Thyroid gland (tissue), 4 donors: ENCODE measurements at places on chromosomes 1 and 21. TPM values are rescaled to one million over a fixed set of nuclear protein-coding genes. Genes with fewer than 3 reads are reported as not detected.

GRCh38 chr21:34707876-34708325 is 39.1 kb downstream of the CLIC6 start:
- H3K4me3 ChIP-seq, result no peak overlapping the region
- DNase-seq, result no peak
- H3K27ac ChIP-seq, result no peak overlapping the region
- H3K36me3 ChIP-seq, result no peaks in the 10 kb centered on the region
- peaks cover 16% of the 10 kb centered on the region for H3K4me1 ChIP-seq

- peaks cover 9% of the 10 kb centered on the region for H3K27me3 ChIP-seq
- DNase-seq, result no peak
- peak overlapping the region; percentile 95 for H3K27ac ChIP-seq
These were observed 383 bp upstream of the PRRX1 start for GRCh38 chr1:170663404-170664092.

ENO1 gene
- 355 TPM for total RNA-seq

CELA3A gene
- not detected for total RNA-seq

- peak; percentile 85 for DNase-seq
- no peaks in the 10 kb centered on the region for H3K36me3 ChIP-seq
- no peak overlapping the region for H3K4me3 ChIP-seq
- H3K27me3 ChIP-seq, result no peaks in the 10 kb centered on the region
- H3K4me1 ChIP-seq, result peaks cover 68% of the 10 kb centered on the region
- H3K27ac ChIP-seq, result peak overlapping the region; percentile 93
These were observed 4.3 kb downstream of the MGST3 start for GRCh38 chr1:165635329-165635728.

SMAP2 gene
- 21.9 TPM for total RNA-seq

DNA sequence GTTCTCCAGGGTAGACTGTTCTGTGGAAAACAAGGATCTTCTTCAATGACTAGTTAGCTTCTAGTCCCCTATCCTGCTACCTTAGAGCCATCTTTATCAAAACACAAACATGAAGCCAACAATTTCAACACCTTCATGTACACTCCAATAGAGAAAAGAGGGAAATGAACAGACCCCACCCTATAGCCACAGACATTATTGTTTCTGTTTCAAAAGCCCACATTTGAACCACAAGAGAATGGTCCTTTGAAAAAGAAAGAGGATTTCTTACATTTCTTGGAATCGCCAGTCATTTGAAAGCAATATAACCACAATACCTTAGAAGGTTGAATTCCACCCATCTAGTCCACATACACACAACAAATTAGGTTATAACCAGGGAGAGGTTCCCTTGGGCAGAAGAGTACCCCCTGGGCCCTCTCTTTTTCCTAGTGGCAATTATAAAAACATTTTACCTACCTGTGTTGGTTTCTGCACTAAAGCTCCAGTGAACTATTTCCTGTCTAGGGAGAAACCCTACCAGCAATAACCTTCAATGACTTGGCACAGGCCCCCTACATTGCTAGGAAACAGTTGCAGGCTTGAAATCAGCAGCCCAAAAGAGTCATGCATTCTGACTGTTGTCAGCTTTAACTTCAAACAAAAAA is 2.7 kb upstream of the LPGAT1 start:
- no peaks in the 10 kb centered on the region for H3K27me3 ChIP-seq
- DNase-seq, result peak; percentile 52
- no peak overlapping the region for H3K4me3 ChIP-seq
- H3K4me1 ChIP-seq, result peaks cover 6% of the 10 kb centered on the region
- no peak overlapping the region for H3K27ac ChIP-seq

GRCh38 chr1:16294219-16295212 is 57.5 kb upstream of the CPLANE2 start:
- no peak overlapping the region for H3K27ac ChIP-seq
- DNase-seq, result no peak
- no peak overlapping the region for H3K4me3 ChIP-seq
- H3K36me3 ChIP-seq, result no peaks in the 10 kb centered on the region

DSCAM gene
- not detected for total RNA-seq

DNA sequence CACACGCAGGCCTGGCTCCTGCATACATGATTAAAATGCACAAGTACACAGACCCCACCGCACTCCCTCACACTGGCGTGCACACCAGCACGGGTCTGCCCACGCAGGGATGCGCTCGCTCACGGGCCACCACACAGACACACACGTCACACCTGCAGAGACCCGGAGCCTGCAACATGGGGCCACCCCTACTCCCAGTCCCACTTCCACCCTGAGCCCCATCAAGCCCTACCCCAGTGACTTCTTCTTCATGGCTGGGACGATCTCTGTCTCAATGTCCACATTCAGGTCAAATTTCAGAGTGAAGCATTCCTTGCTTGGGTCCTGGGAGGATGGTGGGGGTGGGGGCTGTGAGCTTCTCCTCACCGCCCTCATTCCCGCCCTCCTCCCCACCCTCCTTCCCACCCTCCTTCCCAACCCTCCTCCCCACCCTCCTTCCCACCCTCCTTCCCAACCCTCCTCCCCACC is 8.9 kb upstream of the TNFRSF25 start:
- no peaks in the 10 kb centered on the region for H3K36me3 ChIP-seq
- H3K27ac ChIP-seq, result no peak overlapping the region
- no peak overlapping the region for H3K4me3 ChIP-seq
- no peaks in the 10 kb centered on the region for H3K27me3 ChIP-seq

GRCh38 chr1:169795687-169796086 is 980 bp upstream of the METTL18 start:
- no peaks in the 10 kb centered on the region for H3K27me3 ChIP-seq
- no peak overlapping the region for H3K4me3 ChIP-seq
- H3K4me1 ChIP-seq, result peaks cover 10% of the 10 kb centered on the region
- no peak overlapping the region for H3K27ac ChIP-seq

FABP3 gene
- not detected for total RNA-seq

- no peak for DNase-seq
- no peak overlapping the region for H3K27ac ChIP-seq
- H3K27me3 ChIP-seq, result no peaks in the 10 kb centered on the region
- H3K4me1 ChIP-seq, result no peaks in the 10 kb centered on the region
- no peaks in the 10 kb centered on the region for H3K36me3 ChIP-seq
These were observed 805.1 kb upstream of the ADAMTS5 start for GRCh38 chr21:27771938-27772483.

MIXL1 gene
- total RNA-seq, result not detected

GRCh38 chr1:103341377-103341880 is 184.1 kb upstream of the RNPC3 start:
- no peaks in the 10 kb centered on the region for H3K4me1 ChIP-seq
- no peaks in the 10 kb centered on the region for H3K36me3 ChIP-seq
- H3K4me3 ChIP-seq, result no peak overlapping the region
- no peak for DNase-seq
- no peaks in the 10 kb centered on the region for H3K27me3 ChIP-seq

DNA sequence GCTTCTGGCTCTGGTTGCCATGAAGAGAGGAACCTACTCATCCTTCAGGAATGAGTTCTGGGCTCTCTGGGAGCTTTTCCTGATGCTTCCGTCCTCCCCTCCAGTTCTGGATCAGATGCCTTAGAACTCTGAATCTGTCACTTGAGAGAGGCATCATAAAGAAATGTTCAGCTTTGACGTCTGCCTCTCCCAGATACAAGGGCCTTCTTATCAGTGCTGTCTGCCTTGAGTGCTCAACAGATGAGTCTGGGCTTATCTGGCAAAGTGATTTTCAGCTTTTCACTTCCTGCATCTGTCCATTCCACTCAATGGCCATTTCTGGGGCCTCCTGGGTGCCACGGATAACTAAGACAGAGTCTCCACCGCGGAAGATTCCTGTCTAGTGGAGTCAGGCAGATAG is 12.3 kb upstream of the OTUD3 start:
- H3K27me3 ChIP-seq, result no peaks in the 10 kb centered on the region
- H3K4me3 ChIP-seq, result no peak overlapping the region
- DNase-seq, result no peak
- no peaks in the 10 kb centered on the region for H3K4me1 ChIP-seq
- H3K36me3 ChIP-seq, result no peaks in the 10 kb centered on the region

- H3K4me1 ChIP-seq, result peaks cover 24% of the 10 kb centered on the region
- no peak for DNase-seq
- no peaks in the 10 kb centered on the region for H3K27me3 ChIP-seq
- no peaks in the 10 kb centered on the region for H3K36me3 ChIP-seq
These were observed 60.0 kb upstream of the AJAP1 start for GRCh38 chr1:4594286-4594991.

DNA sequence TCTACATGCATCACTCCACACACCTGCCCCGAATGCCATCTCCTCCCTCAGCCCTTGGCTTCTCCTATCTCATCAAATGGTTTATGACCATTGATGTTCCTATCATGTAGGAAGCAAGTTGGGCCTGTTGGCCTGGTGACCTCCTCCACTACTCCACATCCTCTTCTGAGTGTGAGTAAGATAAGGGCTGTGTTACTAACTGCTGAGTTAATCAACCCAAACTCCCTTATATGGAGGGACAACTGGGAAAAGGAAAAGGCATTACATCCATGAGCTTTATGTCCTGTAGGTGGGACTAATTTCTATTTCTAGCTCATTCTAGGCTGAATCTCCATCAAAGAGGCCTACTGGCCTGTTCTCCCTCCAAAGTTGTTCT is 57.6 kb downstream of the WLS start:
- H3K4me3 ChIP-seq, result no peak overlapping the region
- H3K27me3 ChIP-seq, result no peaks in the 10 kb centered on the region
- H3K36me3 ChIP-seq, result no peaks in the 10 kb centered on the region

LRRC3 gene
- total RNA-seq, result 0.81 TPM

GRCh38 chr1:110674337-110675059 is at the start of gene KCNA3:
TSS of gene KCNA3 (minus strand) at chr1:110674940. CDS start at chr1:110674809, 131 bp downstream.
- no peaks in the 10 kb centered on the region for H3K36me3 ChIP-seq
- H3K27me3 ChIP-seq, result peaks cover 5% of the 10 kb centered on the region
- H3K4me3 ChIP-seq, result peak within 1 kb of the TSS; percentile 75
- peaks cover 5% of the 10 kb centered on the region for H3K4me1 ChIP-seq
- no peak within 1 kb of the TSS for H3K27ac ChIP-seq
- DNase-seq, result peak; percentile 16

GRCh38 chr1:4433075-4433474 is 221.3 kb upstream of the AJAP1 start:
- no peak for DNase-seq
- no peak overlapping the region for H3K27ac ChIP-seq
- H3K4me3 ChIP-seq, result no peak overlapping the region
- H3K27me3 ChIP-seq, result no peaks in the 10 kb centered on the region

GRCh38 chr1:223794136-223794880 is 51.4 kb downstream of the TP53BP2 start:
- no peak overlapping the region for H3K4me3 ChIP-seq
- DNase-seq, result no peak
- H3K4me1 ChIP-seq, result no peaks in the 10 kb centered on the region
- peaks cover 40% of the 10 kb centered on the region for H3K36me3 ChIP-seq

DNA sequence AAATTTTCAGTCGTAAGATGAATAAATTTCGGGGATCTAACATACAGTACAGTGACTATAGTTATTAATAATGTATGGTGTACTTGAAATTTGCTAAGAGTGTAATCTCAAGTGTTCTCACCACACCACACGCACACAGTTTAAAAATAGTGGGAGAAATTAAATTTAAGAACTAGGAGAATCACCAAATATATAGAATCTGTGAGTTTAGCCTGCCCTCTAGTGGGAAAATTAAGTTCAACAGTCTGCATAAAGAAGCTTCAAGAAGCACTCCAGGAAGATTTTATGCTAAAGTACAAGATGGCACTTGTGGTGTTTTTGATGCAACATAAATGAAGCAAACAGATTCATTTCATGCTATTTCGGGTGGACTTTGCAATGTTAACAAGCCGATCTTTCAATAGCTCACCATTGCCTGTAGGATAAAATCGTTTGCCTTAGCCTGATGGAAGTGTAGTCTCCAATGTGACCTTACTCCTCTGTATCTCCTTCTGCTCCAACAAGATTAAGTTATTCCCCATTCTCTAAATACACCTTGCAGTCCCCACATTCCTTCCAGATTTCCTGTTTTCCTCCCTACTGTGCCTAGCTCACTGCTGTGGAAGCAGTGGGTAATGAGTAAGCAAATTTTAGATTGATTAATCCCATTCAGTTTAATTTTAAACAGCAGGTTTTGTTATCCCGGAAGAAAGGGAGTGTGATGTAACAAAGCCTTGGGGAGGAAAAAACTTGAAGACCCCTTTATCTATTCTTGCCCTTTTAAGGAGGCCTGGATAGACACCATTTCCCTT is 8.7 kb upstream of the PIK3C2B start:
- no peak overlapping the region for H3K27ac ChIP-seq
- no peaks in the 10 kb centered on the region for H3K4me1 ChIP-seq
- H3K36me3 ChIP-seq, result no peaks in the 10 kb centered on the region
- H3K27me3 ChIP-seq, result no peaks in the 10 kb centered on the region
- DNase-seq, result no peak

DNA sequence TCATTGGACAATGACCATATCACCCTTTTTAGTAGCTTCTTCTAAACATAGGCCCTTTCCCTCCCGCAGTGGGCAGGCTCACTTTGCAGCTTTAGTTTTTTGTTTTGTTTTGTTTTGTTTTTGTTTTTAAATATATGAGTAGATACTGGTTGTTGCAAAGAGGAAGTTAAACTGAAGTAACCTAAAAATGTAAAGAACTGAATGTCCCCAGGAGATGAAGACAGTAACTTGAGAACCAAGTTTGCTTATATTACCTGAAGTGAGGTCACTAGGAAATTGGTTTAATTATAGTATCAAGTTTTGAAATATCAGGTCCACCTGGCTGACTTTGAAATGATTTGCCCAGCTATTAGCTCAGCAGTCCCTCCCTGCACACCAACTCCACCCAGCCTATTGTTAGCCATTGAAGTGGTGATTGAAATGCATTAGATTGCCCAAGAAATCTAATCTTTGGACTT is 18.2 kb downstream of the SMAP2 start:
- DNase-seq, result no peak
- peak overlapping the region; percentile 54 for H3K27ac ChIP-seq
- H3K36me3 ChIP-seq, result no peaks in the 10 kb centered on the region
- no peaks in the 10 kb centered on the region for H3K27me3 ChIP-seq

GRCh38 chr1:21298981-21299391 is 8.7 kb upstream of the ECE1 start:
- no peaks in the 10 kb centered on the region for H3K36me3 ChIP-seq
- no peaks in the 10 kb centered on the region for H3K27me3 ChIP-seq
- H3K4me3 ChIP-seq, result no peak overlapping the region
- H3K4me1 ChIP-seq, result peaks cover 14% of the 10 kb centered on the region

DNA sequence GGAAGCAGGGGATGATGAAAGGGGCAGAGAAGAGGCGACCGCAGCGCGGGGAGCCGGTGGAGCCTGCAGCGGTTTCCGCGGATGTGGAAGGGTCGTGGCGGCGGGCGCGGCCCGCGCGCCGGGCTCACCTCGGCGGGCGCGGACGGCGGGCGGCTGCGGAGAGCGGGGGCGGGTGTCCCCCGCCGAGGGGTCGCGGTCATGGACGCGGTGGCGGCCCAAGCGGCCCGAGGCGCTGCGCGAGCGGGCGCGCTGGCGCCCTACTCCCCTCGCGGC is 572 bp downstream of the LPGAT1 start:
- no peak for DNase-seq
- H3K36me3 ChIP-seq, result no peaks in the 10 kb centered on the region
- H3K27me3 ChIP-seq, result no peaks in the 10 kb centered on the region
- peak overlapping the region; percentile 93 for H3K27ac ChIP-seq
- H3K4me1 ChIP-seq, result peaks cover 19% of the 10 kb centered on the region

KPRP gene
- not detected for total RNA-seq

DNA sequence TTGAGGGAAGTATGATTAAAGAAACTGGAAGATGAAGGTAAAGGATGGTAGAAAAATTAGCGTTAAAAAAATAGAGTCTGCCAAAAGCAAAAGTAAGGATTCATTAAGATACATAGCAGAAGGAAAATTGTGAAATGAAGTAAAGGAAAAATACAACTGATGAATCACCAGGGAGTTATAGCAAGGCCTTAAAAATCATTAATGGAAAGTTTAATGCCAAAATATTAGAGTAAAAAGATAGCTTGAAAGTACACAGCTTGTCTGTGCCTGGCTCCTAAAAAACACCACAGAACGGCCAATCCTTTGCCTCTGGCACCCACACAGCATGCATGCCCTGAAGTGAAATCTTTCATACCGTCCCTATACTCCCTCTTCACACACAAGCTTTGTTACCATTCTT is 66.9 kb upstream of the APOBEC4 start:
- DNase-seq, result no peak
- H3K27me3 ChIP-seq, result no peaks in the 10 kb centered on the region
- H3K4me3 ChIP-seq, result no peak overlapping the region
